ENCODE measurements at places on chromosomes 4 and X.

GRCh38 chr4:17132226-17132625 is 233.8 kb upstream of the LDB2 start:
- DNase-seq = no peak

- no peak for DNase-seq
Observed at GRCh38 chr4:18194278-18194677, 172.7 kb upstream of the LCORL start.

DNA sequence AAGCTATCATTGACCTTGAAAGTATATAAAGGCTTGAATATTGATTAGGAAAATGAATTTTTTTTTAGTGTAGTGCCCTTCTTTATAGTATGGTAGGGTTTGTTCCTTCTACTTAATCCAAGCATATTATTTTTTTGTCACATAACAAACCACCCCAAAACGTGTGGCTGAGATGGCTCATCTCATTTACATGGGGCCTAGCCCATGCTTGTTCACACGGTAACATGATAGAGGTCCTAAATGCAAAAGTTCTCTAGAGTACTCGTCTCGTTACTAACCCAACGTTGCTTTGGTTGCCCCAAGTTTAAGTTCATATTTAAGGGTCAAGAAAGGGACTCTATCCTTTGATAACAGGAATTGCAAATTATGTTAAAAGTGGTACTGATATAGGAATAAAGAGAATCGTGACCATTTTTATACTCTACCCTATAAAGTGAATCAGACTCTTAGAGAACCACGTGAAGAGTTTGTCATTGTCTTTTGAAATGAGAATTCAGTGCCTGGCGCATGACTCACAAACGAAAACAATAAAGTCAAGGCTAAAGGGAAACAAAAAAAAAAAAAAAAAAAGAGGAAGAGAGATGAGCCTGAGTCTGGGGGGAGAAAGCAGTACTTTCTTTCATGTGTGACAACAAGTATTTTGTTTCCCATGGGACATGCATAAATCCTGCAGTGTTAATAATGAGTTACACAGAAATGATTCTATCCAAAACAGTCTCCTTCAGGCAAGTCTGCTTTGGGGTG is 402.8 kb upstream of the NWD2 start:
- DNase-seq = no peak

DNA sequence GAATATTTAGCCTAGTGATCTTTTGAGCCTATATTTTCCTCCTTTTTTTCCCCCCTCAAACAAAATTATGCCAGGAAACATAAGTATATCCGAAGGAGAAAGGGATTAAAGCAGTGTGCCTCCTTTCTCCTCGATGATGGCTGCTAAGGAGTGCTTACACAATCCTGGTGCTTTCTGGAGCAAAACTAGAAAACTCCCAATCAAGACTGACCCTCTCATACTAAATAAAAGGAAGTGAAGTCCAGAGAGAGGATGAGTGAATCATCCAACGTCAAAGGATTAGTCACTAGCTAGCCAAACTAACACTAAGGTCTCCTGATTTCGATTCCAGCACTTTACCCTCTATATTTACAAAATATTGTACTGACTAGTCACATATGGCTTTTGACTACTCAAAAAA is 146.8 kb downstream of the PPP3CA start:
- no peak for DNase-seq
